ENCODE measurements at places on chromosomes 13 and 19.

DNA sequence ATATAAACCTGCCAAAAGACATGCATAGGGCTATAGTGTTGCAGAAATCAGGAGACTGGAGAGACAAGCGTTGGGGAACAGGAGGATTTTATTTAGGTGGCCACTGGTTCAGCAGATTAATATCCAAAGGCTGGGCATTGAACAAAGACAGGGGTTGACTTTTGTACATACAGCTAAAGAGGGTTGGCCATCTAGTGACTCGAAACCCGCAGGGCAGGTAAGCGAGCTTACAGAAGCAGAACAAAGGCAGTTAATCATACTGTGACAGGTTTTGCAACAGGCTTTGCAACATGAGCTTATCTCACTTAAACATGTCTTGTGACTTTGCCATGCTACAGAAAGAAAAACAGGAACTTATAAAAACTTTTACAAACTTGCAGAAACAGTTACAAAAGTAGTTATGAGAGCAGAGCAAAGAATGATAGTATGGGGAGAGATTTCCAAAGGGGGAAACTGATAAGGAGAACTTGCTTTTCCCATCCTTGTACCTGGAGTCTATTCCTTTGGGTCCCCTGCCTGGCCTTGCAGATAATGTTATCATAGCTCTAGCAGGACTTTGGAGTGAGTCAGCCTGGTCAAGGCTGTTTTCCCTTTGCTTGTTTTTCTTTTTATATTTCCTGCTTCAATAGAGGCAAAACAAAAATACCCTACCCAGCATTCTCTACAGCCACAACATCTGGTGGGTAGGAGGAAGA, 234.2 kb downstream of the PCDH17 start:
- DNase-seq = no peak

DNA sequence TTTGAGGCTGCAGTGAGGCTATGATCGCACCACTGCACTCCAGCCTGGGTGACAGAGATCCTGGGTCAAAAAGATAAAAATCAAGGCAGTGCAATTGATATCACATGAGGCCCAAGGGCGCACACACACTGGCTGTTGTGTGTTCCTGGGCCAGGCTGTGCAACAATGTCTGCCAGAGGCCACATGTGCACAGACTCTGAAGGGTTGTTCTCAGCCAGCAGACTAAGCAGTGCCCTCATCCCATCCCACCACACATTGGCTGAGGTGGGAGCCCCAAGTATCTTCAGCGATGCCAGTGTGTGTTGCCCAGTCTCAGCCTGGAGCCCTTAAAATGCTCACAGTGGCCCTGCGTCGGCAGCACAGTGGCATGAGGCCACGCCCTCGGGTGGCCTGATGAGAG, 12.6 kb downstream of the PEX11G start:
- DNase-seq = no peak

GRCh38 chr19:12792051-12792852, 966 bp downstream of the JUNB start:
- DNase-seq = no peak

- no peak for DNase-seq
These were observed 14.3 kb downstream of the BCKDHA start for GRCh38 chr19:41411968-41412265.

- no peak for DNase-seq
These were observed 49.9 kb upstream of the MEDAG start for GRCh38 chr13:30856005-30856790.

- DNase-seq = no peak
These were observed 309.4 kb upstream of the KLF12 start for GRCh38 chr13:74443631-74444030.

- DNase-seq = no peak
These were observed 265.2 kb upstream of the SGCG start for GRCh38 chr13:22915442-22916082.

- DNase-seq = no peak
These were observed 329.7 kb downstream of the UQCRFS1 start for GRCh38 chr19:28883241-28883693.

All from NCI-H1694 (cell line).